Renal cortex interstitium (tissue), 15 donors: ENCODE measurements at places on chromosomes 3 and 15.

GRCh38 chr15:101047301-101047781, 128.2 kb downstream of the LRRK1 start:
- DNase-seq, result no peak

DNA sequence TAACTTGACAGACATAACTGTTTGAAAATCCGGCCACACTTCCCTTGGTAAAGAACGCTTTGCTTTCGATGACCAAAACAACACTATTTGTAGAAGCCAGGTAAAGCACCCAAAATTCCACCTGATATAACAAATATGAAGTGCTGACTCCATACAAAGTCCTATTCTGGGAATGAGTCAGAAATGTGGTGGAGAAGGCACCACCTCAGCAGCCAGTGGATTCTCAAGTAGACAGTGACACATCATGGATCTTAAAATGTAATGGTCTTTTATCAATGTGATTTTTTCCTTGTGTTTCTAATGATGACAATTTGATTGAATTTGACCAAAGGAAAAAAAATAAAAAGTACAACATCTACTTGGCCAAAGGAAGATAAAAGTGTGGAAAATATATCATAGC, 135.0 kb upstream of the WNT5A start:
- DNase-seq, result no peak

- DNase-seq, result no peak
Measured at GRCh38 chr15:51232581-51232980, 105.8 kb downstream of the CYP19A1 start.

GRCh38 chr15:70974004-70974832, 81.6 kb downstream of the LRRC49 start:
- no peak for DNase-seq

DNA sequence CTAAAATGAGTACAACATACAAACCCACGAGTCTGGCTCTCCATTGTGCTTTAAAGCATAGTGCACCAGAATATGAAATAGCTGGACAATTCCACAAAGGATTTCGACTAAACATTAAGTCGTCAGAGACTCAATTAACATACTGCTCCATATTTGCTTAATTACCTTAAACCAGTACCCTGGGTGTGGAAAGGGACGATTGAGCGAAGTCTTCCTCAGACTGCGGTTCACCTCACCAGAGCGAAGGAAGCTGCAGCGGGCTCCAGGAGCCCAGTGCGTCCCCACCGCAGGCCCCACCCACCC, 218 bp upstream of the TRPC1 start:
- no peak for DNase-seq

DNA sequence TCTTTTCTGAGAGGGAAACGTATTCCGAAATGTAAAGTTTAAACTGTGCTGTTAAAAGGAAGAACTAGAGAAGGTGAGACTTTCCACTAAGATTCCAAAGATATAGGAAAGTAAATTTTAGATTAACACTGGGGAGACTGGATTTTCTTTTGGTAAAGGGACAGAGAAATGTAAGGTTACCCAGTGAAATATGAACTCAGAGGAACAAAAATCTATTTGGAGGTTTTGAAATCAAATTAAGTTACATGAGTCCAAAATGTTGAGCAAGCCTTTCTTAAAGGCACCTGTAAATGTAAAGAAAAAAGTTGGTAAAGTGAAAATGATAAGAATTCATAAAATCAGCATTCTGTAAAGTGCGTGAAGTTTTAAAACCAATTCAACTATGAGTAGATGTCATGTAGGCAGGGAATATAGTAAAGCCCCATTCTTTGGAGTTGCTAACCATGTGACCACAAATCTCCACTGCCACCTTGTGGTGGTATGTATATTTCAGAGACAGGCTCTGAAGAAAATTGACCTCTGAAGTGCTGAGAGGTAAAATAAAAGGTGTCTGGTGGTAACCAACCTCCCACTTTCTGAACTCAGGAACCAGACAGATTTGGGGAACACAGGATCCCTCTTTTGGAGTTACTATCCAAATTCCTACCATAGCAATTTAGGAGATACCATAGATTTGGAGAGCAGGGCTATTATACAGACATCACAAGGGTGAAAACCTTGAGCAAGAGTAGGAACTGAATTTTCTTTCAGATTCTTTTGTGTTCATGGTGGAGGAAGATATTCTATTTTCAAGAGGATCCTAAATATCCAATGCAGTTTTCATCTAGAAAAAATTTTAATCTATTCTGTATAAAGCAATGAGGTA, 215.3 kb downstream of the ROBO2 start:
- DNase-seq, result peak; percentile 29

DNA sequence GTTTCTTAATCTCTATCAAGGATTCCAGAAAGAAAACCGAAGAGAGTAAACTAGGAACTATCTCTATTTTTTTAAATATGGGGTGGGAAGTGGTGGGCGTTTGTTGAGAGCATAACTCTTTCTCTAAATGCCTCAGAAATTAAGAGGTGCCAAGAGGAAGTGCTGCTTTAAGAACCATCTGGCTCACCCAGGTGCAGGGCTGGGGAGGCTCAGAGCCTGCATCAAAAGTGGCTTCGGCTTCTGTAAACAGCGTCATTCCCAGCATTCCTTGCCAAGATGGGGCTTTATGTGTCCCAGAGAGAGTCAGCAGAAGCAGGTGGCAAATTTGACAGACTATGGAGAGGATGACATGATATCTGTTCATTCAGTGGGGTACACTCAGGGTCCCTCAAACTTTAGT, 123.3 kb upstream of the BFSP2 start:
- DNase-seq, result no peak

DNA sequence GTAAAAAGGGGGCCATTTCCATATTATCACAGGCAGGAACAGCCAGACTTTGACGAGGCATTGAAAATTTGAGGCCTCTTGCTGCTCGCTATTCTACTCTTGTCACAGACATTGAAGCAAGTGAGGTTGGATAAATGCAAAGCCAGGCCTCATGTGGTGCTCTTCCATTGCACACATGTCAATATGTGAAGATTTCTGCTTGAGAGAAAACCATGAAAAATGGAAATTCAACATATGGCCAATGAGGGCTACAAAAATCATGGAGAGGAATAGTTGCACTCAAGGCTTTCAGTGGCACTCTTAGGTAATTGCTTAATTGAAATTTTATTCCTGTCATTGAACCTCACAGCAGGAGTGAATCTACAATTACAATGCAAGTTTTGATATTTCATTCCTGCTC, 185.6 kb upstream of the MBNL1 start:
- DNase-seq, result no peak

- no peak for DNase-seq
Measured at GRCh38 chr3:61141697-61142096, 109.6 kb downstream of the FHIT start.

- no peak for DNase-seq
Measured at GRCh38 chr15:59557581-59557980, 54.0 kb upstream of the GCNT3 start.

DNA sequence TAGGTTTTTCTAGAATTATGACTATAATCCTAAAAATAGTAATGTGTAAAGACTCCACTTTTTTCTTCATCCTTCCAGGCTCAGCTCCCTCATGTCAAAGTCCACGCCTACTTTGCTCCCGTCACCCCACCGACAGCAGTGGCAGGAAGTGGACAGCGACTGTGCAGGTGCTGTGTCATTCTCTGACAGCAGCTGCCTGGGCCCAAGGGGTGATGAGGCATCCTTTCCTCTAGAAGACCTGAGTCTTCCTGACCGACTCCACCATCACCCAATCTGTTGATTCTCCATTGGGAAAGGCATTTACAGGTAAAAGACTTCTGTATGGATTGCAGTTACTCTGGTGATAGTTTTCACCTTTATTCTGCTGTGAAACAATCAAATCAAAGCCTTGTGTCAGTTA, 54.8 kb downstream of the UBP1 start:
- no peak for DNase-seq

GRCh38 chr15:38558372-38559059, 6.1 kb downstream of the RASGRP1 start:
- no peak for DNase-seq

DNA sequence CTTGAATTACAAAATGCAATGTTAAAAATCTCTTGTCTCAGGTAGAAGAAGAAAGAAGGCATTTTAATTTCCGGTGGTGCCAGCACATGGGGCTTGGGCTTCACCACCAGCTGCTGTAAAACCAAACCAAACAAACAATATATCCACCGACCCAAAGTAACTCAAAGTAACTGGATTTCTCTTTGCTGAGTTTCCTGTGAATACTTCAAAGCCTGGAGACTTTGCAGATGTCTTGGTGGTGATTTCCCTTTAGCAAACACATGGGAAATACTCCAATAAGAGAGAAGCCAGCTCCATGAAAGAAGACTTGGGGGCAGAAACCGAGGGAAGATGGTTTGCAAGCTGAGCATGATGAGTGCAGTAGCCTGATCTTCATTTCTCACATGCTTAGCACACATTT, 62.6 kb downstream of the EIF4E3 start:
- no peak for DNase-seq

GRCh38 chr3:113241292-113242095, 30.1 kb downstream of the BOC start:
- DNase-seq, result no peak

DNA sequence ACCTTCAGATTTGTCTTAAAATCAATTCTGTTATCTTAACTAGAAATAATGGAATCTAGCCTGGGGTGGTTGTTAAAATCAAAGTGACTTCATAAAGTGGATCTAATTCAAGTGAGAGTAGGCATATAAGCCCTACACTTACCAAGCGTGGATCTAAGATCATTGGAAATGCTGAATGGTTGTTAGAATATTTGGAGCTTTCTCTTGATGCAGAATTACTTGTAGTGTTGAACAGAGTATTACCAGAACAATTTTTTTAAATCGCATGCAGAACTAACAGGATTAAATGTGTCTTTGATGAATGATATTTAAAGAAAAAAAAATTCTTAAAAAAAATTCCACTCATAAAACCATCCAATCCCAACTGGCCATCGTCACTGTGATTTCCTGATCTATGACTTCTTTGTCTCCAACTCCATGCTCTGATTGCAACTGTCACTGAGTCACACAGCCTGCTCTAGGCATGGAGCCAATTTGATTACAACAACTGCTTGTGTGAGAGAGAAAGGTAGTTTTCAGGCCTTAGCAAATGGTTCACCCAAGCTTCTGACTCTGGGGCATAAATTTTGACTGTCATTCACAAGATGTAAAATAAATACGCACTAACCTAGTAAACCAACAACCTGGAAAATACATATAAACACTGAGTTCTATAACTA, 25.9 kb upstream of the SPRED1 start:
- DNase-seq, result no peak

- no peak for DNase-seq
Measured at GRCh38 chr3:23365066-23365465, 161.9 kb downstream of the UBE2E2 start.

GRCh38 chr3:10645800-10646199, 140.4 kb upstream of the ATP2B2 start:
- no peak for DNase-seq

DNA sequence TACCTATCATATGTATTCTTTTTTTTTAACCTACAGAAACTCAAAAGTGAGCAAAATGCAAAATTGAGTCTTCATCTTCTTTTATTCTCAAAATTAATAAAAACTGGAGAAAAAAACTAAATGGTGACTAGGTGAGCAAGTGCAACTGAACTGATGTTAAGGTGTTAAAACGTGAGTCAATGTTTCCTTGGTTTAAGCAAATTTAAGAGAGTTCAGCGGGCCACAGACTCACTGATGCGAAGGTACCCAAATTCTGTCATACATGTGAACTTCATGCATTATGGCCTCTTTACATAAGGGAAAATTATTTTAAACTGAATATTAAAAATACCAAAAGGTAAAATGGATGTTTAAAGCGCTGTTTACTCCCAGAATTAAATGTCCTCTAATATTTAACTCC, 206.6 kb downstream of the FOXP1 start:
- no peak for DNase-seq

DNA sequence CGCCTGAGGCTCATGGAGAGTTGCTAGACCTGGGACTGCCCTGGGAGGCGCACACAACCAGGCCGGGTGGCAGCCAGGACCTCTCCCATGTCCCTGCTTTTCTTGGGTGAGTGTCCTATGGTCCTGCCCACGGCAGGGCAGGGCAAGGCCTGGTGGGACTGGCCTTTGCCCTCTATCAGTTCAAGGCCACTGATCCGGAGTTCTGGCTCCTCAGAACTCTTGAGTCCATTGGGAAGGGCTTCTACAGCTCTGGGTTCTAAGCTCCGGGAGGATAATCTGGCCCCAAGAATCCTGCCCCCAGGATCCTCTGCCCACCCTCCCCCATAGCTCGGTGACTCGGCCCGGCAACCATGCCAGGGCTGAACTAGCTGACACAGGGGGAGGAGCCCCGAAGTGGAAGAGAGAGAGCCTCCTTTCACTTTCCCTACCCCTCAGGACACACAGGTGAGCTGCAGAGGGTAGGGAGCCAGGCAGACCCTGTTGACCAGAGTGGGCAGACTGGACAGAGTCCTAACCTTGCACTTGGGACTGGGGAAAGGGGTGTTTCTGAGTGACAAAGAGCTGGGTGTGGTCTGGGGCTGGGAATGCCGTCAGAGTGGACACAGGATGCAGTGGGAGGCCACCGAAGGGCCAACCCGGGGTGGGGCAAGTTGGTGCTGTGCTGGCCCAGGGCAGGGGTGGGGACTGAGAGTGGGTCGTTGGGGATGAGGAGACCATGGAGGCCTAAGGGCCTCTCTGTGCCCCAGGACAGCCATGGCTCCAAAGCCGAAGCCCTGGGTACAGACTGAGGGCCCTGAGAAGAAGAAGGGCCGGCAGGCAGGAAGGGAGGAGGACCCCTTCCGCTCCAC, 664 bp downstream of the PARP3 start:
- DNase-seq, result no peak

- DNase-seq, result no peak
Measured at GRCh38 chr15:28921919-28922706, 36.3 kb downstream of the APBA2 start.

- DNase-seq, result no peak
Measured at GRCh38 chr3:155135003-155135402, 54.9 kb downstream of the MME start.

DNA sequence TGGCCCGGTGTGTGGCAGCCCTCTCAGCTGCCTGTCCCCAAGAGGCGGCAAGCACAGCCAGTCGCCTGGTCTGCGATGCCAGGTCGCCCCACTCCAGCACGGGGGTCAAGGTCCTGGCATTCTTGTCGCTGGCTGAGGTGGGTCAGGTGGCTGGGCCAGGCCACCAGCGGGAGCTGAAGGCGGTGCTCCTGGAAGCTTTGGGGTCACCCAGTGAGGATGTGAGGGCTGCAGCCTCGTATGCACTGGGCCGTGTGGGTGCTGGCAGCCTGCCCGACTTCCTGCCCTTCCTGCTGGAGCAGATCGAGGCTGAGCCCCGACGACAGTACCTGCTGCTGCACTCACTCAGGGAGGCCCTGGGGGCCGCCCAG, 20.8 kb downstream of the CAND2 start:
- DNase-seq, result no peak
